ENCODE measurements at places on chromosomes 1 and 21.

GRCh38 chr1:30250338-30250983 is 472.9 kb downstream of the MATN1 start:
- DNase-seq = no peak

DNA sequence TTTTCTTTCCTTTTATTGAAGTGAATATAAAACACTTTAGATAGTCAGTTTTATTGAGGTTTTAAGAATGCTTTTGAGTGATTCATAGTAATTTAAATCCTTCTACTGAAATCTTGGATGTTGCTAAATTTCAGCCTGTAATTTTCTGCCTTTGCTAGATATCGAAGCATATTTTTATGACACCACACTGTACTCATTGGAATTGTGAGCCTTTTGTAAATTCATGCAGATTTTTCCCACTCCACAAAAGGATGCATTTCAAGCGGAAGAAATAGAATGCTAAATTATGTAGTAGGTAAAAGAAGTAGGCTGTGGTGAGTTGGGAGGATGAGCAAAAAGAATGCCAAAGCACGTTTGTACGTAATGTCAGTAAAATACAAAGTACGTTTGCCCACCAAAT is 13.8 kb downstream of the SNX7 start:
- no peak for DNase-seq

GRCh38 chr21:26540651-26541050 is 32.4 kb downstream of the CYYR1 start:
- DNase-seq = no peak

- peak; percentile 67 for DNase-seq
Observed at GRCh38 chr21:34635307-34635706, 20.4 kb upstream of the RCAN1 start.

DNA sequence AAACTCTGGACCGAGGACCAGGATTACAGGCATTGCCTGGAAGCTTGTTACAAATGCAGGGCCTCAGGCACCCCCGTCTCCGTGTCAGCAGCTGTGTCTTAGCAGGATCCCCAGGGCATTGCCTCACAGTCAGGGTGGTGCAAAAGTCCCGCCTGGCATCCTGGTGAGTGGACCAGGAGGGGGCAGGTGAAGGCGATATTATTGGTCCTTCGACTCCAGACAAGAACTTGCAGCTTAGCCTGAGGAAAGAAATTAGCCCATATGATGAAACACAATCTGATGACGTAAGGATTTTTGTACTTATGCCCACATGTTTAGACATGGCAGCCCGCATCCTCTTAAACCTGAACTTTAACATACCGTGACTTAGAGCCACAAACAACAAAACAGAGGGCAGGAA is 40.8 kb downstream of the RSPH1 start:
- no peak for DNase-seq

DNA sequence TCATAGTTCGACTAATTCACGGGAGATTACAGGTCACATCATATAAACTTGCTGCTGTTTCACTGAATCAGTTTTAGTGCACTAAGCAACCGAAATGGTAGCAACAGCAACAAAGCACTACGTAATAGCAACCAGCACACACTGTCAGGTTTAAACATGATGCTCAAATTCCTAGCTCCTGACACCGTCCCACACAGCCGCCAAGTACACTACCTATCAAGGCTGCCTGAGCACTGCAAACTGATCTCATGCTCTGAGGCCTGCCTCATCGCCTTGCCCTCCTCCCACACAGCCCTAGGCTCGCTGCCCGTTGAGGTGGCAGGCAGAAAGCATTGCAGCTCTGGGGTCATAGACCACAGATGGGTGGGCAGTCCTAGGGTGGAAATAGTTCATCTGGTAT is 12.4 kb downstream of the LAMC2 start:
- DNase-seq = no peak

DNA sequence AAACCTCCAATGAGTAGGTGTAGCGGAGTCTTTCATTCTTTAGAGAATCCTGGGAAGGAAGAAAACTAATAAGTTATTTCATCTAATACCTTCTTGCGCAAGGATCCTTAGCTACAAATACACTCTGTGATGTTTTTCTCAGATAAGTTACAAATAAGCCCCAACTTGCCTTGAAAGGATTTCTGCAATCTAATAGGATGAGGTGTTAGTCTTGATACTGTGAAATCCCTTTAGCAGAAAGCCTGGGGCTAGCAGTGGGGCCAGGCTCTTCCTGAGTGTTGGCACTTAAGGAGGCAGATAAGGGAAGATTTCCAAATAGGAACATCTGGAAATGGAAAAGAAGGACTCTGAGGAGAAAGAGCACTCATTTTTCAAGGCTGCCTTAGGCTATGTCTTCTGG is 168.0 kb upstream of the DAB1 start:
- no peak for DNase-seq

- DNase-seq = peak; percentile 34
Observed at GRCh38 chr1:174788981-174789380, 210.8 kb upstream of the CACYBP start.

DNA sequence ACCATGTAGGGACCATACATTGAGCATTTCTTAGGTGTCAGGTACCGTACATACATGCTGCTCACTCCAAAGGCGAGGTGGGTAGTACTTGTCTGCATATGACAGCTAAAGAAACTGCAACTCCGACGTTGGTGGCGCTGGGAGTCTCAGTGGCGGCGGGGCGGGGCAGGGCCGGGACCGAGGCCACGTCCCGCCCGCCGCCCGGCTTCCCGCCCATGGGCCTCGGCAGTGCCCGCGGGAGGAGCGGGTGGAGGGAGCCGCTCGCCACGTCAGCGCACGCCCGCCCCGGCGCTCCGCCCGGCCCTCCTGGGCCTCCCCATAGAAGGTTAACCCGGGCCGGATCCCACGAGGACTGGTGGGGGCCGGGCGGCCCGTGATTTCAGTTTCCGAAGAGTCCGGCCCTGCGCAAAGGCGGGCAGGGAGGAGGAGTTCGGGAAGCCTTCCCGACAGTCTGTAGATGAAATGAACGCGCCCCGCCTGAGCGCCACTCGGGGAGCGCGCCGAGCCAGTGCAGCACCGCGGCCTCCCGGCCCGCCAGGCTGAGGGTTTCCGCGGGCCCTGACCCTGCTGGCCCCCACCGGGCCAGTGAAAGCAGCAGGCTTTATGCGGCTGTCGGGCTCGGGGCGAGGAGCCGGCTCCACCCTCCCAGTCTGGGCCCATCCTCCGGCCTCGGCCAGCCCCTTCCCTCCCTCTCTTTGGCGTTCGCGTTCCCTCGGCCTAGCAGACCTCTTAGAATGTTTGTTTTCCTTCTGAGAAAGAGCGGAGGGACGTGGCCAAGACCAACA is 119.9 kb upstream of the JUN start:
- DNase-seq = peak; percentile 57

DNA sequence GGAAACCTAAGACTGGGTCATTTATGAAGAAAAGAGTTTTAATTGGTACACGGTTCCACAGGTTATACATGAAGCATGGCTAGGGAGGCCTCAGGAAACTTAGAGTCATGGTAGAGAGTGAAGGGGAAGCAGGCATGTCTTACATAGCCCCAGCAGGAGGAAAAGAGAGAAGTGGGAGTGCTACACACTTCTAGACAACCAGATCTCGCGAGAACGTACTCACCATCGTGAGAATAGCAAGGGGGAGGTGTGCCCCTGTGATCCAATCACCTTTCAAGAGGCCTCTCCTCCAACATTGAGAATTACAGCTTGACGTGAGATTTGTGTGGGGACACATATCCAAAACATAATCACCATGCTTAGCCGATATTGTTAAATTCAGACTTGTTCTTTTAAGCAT is 62.8 kb downstream of the DYRK1A start:
- DNase-seq = no peak

DNA sequence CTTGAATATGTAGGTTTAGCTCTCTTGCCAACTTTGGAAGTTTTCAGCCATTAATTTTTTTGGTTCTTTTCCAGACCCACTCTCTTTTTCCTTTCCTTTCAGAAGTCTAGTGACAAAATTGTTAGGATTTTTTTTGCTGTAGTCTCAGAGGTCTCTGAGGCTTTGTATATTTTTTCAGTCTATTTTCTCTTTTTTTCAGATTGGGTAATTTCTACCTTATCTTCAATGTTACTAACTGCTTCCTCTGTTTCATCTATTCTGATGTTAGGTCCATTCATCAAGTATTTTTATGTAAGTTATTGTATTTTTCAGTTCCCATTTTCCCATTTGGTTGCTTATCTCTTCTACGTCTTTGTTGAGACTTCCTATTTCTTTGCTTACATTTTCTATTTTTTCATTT is 15.7 kb downstream of the RGS2 start:
- no peak for DNase-seq

DNA sequence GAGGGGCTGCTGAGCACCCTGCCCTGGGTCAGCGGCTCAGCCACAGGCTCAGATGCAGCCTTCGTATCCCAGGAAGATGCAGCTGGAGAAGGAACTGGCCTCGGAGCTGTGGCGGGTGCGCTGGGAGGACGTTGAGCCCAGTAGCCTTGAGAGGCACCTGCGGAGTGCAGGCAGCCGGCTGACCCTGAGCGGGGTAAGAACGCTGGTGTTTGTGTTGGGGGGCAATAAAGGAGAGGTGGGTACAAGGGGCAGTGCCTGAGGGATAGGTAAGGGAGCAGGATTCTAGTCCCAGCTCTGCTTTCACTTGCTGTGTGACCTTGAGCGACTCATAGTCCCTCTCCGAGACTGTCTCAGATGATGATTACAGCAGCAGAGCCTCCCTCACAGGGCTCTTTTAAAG is 6.4 kb downstream of the NPR1 start:
- no peak for DNase-seq

DNA sequence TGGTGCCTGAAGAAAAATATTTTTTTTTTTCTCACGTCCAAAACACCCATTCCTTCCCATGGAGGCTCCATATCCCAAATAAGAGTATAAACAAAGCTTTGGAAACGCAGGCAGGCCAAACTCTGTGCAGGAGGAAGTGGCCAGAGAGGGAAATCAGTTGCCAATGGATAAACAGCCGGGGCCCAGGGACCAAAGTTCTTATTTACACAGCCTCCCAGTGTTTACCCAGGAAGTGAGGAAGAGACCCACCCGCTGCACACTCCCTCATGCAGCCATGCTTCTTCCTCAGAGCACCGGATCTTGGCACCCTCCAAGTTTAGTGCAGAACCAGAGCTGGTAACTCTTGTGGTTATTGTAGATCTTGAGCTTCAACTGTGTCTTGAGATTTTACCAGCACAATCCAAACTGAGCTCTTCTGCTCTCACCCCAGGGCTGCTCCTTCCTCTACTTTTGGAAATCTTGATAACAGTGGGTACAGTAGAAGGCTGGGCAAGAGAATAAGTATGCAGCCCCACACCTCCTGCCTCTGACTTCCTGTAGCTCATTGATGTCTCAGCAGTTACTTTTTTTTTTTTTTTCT is 14.2 kb downstream of the MARCKSL1 start:
- DNase-seq = no peak

- DNase-seq = no peak
Observed at GRCh38 chr1:36349241-36349671, 25.8 kb upstream of the EVA1B start.

GRCh38 chr21:17688912-17689874 is 76.5 kb upstream of the BTG3 start:
- peak; percentile 23 for DNase-seq

- DNase-seq = no peak
Observed at GRCh38 chr1:14602136-14602535, 3.7 kb downstream of the KAZN start.

GRCh38 chr1:78292361-78292760 is 198.4 kb upstream of the PTGFR start:
- DNase-seq = no peak

- no peak for DNase-seq
Observed at GRCh38 chr1:3993619-3994375, 93.7 kb upstream of the C1orf174 start.
